Foreskin keratinocyte (primary cell): ENCODE measurements at places on chromosomes 5 and 9. TPM values are rescaled to one million over a fixed set of nuclear protein-coding genes. Genes with fewer than 3 reads are reported as not detected.
A peak's percentile ranks its signal among the peaks of the same experiment; 100 is the strongest.

- DNase-seq, result no peak
These were observed 45.0 kb downstream of the SLC6A7 start for GRCh38 chr5:150234576-150235499.

DNA sequence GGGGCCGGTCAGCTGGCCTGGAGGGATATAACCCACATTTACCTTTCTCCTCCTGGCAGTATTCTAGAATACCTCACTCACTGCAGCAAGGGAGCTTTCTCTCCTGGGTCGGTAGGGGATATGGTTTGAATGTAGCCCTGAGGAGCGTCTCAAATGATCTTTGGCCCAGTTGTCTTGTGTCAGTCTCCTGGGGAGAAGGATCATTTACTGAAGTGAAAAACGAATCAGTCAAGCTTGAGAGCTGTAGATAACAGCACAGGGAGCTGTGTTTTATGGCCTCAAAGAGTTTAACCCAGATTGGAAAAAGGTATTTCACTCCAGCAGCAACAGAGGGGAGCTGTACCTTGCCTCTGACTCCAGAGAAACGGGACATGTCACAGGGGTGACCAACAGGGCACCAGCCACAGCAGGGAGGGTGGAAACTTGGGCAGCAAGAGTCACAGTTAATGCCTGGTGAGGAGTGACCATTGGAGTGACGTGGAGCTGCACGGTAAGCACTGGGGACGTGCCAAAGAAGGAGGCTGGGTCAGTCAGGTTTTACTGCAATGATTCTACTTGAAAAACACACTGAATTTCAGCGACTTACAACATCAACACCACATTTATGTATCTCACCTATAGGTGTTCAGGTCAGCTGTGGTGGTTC is 29.8 kb upstream of the ZFR start:
- DNase-seq, result no peak

DNA sequence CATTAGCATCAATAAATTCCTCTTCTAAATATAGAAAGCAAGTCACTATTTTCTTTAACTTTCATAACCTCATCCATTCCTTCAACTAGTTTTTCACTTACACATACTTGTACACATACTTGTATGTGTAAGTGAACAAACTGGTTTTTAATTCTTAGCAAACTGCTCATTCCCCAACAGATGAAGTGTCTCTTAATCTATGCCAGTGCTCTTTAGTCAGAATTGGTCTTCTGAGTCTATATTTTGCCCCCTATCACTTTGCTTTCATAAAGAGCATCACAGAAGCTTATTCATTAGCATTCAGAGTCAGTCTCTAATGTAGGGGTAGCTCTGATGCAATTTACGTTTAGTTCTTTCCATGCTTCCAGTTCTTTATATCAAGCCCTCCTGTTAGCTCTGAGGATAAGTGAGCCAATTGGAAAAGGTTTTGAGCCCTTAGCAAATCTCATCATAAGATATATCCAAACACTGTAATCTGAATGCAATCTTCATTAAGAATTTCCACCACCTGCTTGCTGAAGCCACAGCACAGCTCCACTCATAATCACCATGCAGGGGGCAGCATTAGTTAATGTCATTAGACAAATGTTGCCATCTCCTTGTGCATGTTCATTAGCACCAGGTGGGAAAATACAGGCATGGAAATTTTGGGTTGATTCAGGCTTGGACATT is 178.5 kb upstream of the SLC24A2 start:
- no peak for DNase-seq

DNA sequence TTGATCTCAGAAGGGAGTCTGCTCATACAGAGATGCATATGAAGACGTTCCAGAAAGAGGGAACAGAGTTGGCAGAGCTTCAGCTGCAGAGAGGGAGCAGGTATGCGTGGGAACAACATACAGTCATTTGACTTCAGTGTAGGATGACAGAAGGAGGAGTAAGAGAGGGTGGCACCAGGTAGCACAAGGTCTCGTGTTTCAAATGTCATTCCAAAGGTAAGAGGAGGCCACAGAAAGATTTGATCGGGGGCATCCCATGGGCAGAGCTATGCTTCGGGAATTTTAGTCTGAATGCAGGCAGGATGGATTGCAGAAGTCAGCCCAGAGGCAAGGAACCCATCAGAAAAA is 367.1 kb downstream of the CDK5RAP2 start:
- no peak for DNase-seq

GRCh38 chr9:99820685-99821395 is 845 bp upstream of the NR4A3 start:
- peak; percentile 71 for DNase-seq

GRCh38 chr9:109787735-109788134 is 7.7 kb downstream of the PALM2AKAP2 start:
- DNase-seq, result no peak

DNA sequence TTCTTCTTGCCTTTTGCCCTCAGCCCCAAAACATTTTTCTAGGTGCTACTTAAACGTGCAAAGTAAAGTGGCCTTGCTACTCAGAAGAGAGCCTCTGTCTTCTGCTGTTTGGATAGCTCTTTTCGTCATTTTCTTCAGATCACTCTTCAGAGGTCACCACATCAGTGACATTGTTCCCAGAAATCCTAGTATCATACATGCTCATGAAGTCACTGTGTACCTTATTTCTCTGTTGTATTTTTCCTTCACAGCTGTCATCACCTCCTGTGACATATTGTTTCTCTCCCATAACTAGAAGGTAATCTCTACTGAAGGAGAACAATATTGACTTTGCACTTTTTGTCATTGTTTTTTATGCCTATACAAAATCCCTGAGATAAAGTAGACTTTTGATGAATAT is 237.0 kb upstream of the CDH18 start:
- DNase-seq, result no peak

- DNase-seq, result no peak
These were observed 33.5 kb upstream of the PIK3R1 start for GRCh38 chr5:68182094-68182493.

DNA sequence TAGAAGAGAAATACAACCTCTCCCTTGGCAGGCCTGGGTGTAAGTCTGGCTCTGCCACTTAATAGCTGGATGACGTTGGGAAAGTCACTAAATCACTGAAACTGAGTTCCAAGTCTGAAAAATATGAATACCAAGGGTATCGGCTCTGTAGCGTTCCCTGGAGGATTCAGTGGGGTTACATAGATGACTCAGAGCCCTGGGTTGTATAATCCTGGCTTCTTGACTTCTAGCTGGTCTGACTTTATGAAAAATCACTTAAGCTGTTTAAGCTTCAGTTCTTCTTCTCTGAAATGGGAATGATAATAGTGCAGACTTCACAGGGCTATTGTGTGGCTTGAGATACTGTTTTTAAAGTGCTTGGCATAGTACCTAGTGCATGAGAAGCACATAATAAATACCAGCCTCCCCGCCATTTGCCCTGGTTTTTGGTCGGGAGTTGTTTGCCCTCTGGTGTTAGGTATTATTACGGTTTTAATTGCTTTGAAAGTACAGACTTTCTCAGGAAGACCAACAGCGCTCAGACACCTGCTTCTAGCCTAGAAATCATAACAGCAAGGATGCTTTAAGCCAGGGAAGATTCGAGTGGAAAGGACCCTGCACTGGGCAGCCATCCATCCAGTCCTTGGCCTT is 43.0 kb downstream of the CYFIP2 start:
- DNase-seq, result no peak

- no peak for DNase-seq
These were observed 1223.9 kb downstream of the FOXD4L5 start for GRCh38 chr9:64061013-64061627.

- no peak for DNase-seq
These were observed 2.9 kb downstream of the CDKN2A start for GRCh38 chr9:21991072-21991959.

DNA sequence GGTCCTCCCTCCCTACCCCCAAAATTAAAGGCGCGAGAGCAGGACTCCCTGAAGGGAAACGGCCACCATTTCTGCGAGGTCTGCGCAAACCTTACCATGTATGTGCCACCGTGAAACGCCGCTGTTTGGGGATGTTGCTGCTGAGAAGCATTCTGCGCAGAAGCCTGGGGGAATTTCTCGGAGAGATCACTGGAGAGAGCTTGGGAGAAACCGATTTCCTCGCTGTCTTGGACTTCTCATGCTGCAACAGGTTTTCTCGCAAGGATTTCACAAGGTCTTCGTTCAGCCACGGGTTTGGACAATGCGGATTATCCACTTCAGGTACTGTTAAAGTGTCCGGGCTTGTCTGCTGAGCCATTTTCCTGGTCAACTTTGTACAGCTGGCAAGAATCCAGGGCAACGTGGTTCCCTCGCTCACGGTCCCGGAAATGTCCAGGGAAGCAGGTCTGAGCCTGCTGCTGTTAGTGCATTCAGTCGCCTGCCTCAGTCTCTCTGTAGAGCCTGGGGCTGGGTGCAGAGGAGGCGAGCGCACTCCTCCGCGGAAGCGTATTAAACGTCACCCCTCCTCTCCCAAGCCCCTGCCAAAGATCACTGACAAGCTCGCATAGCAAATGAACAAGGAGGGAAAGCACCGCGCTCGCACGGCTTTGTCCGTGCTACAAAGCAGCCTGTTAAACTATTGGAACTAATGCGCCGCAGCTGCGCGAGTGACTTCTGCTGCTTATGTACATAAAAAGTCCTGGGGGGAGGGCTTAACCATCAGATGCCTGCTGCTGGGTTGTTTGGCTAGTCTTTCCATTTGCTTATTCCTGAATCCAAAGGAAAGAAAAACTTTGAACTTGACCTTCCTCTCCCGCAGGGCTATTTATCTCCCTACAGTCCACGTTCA is 125.1 kb downstream of the PDE4D start:
- peak; percentile 92 for DNase-seq

- no peak for DNase-seq
These were observed 1111.8 kb downstream of the TAF11L14 start for GRCh38 chr5:18745988-18746615.

- DNase-seq, result no peak
These were observed 28.2 kb downstream of the ERGIC1 start for GRCh38 chr5:172862165-172862801.

- DNase-seq, result peak; percentile 49
These were observed 75.4 kb downstream of the TEX10 start for GRCh38 chr9:100277166-100277979.

- DNase-seq, result peak; percentile 67
These were observed 593.4 kb upstream of the RGMB start for GRCh38 chr5:98179791-98180755.

GRCh38 chr5:2532809-2533208 is 218.7 kb downstream of the IRX2 start:
- DNase-seq, result no peak

- no peak for DNase-seq
These were observed 28.1 kb upstream of the INSYN2B start for GRCh38 chr5:170008376-170008775.

GRCh38 chr5:118279540-118280294 is 708.6 kb downstream of the DTWD2 start:
- DNase-seq, result no peak

DNA sequence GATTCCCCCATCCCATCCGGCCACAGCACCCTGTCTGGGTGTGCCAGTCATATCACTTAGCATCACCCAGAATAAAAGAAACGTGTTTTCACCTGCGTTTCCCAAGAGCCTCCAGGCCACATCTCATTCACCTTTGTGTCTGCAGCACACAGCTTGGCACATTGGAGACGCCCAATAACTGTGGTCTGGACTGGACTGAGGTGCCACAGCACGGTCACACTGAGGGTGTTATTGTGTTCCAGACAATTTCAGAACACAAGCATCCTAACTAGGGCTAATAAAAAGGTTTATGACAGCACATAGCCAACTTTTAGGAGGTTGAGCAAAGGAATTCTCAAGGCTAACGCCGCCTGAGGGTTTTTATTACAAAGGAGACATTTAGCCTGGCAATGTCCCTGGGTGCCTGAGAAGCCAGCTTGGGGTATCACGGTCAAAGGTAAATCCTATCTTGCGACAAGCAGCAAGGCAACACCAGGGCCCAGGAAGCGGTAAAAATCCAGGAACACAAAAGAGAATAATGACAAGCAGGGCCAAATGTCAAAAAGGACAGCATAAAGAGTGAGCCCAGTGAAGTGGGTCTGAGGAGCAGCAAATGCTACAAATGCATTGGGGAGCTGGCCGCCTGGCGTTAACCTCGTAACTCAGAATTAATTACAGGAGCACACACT is 3.4 kb downstream of the EPB41L4B start:
- no peak for DNase-seq

DNA sequence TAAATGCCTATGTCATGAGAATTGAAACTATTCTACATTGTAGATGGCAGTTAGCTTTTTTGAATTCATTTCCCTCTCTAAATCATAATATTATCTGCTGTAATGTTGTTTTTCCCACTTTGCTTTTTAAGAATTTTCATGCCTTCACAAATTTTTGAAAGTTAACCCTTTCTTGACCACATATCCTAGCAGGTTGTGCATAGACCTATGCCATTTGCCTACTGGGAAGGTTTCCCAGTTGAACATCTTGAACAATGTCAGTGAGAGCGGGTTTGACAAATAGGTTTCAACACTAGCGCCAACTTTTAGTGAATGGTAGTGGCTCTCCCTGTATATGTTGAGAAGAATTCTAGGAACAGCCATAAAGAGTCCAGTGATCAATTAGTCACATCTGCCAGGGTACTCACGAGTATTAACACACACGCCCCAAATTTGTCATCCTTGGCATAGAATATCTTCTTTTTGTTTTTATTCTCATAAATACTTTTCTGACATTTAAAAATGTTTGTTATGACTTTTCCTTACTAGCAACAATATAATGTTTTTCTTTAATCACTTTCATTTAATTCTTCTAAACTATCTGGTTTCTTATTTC is 307.6 kb downstream of the PJA2 start:
- no peak for DNase-seq

GRCh38 chr9:7549249-7549648 is 250.3 kb downstream of the DMAC1 start:
- no peak for DNase-seq

DNA sequence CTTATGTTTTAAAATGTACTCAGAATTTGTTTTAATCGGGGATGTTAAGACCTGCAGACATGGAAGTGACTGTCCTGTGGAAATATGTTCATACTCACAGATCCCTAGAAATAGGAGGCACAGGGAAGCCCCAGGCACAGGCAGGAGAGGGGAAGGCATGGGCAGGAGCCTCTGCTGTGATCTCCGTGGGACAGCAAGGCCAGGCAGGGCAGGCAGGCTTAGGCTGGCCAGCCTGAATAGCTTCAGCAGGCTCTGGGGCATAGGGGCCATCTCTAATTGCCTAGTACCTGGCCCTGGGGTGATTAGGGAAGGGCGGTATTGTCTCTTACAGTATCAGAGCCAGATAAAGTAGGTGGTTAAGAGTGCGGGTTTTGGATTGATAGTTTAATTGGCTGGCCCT is 59.8 kb upstream of the PLEKHG4B start:
- no peak for DNase-seq

DNA sequence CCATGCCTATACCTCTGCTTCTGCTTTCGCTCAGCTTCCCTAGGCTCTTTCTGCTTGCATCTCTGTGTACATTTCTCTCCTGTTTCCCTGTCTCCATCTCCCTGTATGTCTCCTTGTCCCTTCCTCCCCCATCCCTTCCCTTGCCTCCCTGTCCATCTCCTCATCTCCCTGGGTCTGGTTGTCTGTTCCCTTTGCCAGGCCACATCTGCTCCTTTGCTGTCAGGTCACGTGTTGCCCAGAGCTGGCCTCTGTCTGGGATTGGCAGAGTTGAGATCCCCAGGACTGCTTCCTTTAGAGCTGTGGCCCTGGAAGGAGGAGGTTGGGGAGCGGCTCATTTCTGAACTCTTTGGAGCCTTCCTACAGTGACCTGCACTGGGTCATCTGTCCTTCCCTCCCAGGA is 31.8 kb upstream of the PTGS1 start:
- no peak for DNase-seq

WNT8A gene
- total RNA-seq, result not detected in 2 replicates

KCNN2 gene
- total RNA-seq, result 0.11 and 0.14 TPM in 2 replicates

SLC34A3 gene
- total RNA-seq, result not detected in 2 replicates

SPATA31D3 gene
- not detected in 2 replicates for total RNA-seq

GPR150 gene
- total RNA-seq, result 0.07 TPM in 1 of 2 replicates, not detected in the other

PCDHA2 gene
- total RNA-seq, result not detected in 2 replicates

SGTB gene
- 8.1 and 8.8 TPM in 2 replicates for total RNA-seq

C9orf50 gene
- not detected in 2 replicates for total RNA-seq

OMD gene
- total RNA-seq, result not detected in 2 replicates

FOXD4L3 gene
- 0.04 TPM in 1 of 2 replicates, not detected in the other for total RNA-seq
